Stimulated activated CD8-positive, alpha-beta memory T cell treated with anti-CD3 and anti-CD28 coated beads, Interleukin-15, amount 100 ng/mL, for 48 hours (primary cell): ENCODE measurements at places on chromosomes 2 and 18.

- no peak for DNase-seq
These were observed 251.6 kb upstream of the NCKAP5 start for GRCh38 chr2:133819906-133820305.

- DNase-seq = no peak
These were observed 9.0 kb upstream of the ATRAID start for GRCh38 chr2:27202854-27203253.

GRCh38 chr2:223916181-223916920 lies 28.8 kb downstream of the WDFY1 start:
- DNase-seq = no peak

DNA sequence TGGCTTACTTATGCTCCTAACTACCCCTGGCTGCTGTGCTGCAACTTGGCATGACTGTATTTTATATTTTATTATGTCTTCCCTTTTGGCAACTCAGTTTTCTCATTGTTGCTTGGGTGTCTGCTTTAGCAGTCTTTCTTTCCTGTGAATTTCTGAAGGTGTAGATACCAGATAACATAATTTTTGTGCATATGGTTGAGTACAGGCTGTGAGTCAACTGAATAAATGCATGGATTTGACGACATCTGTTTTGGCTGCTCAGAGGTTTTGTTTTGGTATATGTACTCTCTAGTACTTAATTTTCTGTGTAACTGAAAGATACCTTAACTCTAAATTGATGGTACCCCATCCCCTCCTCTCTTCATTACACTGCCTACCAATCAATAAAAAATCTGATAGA lies 303.1 kb downstream of the PTPRM start:
- DNase-seq = no peak

DNA sequence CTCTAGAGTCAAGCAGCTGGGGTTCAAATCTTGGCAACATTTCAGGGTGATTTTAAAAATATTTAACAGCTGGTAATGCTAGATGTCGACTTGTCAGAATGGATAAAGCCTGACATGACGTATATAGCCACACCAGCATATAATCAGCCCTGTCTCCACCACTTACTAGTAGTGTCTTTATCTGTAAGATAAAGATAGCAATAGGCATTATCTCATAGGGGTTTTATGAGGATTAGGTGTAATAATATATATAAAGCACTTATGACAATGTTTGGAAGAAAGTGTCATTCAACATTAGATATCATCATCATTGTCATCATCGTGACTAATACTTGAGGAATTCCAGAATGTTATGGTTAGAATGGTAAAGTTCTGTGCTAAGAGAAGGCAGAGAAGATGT lies 369.0 kb upstream of the CWC22 start:
- DNase-seq = no peak

DNA sequence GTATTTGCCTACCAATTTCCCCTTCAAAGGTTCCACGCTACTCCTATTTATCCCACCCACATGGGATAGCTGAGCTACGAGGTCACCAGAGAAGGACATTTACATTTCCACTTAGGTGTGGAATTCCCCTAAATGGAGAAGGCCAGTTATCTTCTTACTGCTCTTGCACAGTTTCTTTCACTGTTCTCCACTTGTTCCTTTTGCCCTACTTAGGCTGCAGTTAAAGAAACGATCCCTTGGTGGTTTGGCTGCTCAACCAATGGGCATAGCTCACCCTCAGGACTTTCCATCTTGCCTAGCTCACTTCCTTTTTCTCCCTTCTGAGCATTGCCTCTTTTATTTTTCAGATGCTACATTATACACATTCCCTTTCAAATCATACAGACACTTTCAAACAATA lies 11.2 kb upstream of the NABP1 start:
- no peak for DNase-seq

DNA sequence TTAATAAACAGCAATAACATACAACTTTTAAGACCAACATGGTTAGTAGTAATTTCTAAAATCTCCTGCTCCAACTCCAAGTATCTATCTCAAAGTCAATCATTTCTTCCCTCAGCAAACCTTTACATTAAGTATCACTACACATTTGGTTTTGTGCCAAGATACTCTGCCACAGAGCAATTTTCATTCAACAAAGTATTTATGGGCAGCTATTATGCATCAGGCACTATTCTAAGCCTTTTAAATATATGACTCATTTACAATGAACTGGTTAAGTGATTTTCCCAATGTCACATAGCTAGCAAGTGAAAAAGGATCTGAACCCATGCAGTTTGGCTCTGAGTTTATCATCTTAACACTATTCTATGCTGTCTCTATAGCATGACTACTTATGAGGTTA lies 264.3 kb downstream of the NOL4 start:
- no peak for DNase-seq

DNA sequence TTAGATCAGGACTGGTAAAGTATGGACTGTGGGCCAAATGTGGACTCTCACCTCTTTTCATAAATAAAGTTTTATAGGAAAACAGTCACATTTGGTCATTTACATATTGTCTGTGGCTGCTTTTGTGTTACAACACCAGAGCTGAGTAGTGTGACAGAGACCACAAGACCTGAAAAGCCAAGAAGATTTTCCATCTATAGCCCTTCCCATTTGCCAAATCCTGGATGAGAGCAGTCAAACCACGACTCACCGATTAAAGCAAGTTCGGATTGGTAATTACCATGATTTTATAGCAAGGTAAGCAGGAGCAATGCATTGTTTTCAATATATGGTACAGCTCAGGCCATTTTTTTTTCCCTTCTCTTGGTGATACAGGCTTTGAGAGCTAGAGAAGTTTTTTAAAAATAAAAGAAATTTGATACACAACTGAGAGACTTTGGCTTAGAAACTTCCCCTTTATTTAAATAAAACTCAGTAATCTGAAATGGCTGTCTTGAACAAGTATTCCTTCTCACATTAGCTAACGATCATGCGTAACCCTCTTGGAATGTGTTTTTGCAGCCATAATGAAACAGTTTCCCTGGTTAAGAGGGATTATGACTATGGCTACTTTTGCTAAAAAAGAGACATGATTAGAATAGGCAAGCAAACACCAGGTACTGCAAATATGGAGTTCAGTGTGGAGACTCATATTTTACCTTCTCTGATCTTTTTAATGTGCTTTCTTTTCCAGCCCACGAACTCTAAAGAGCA lies 9.5 kb upstream of the MALL start:
- no peak for DNase-seq

GRCh38 chr2:144521686-144522085 lies 1.8 kb upstream of the ZEB2 start:
- DNase-seq = no peak

GRCh38 chr2:108266218-108266617 lies 22.5 kb upstream of the SULT1C2 start:
- no peak for DNase-seq

DNA sequence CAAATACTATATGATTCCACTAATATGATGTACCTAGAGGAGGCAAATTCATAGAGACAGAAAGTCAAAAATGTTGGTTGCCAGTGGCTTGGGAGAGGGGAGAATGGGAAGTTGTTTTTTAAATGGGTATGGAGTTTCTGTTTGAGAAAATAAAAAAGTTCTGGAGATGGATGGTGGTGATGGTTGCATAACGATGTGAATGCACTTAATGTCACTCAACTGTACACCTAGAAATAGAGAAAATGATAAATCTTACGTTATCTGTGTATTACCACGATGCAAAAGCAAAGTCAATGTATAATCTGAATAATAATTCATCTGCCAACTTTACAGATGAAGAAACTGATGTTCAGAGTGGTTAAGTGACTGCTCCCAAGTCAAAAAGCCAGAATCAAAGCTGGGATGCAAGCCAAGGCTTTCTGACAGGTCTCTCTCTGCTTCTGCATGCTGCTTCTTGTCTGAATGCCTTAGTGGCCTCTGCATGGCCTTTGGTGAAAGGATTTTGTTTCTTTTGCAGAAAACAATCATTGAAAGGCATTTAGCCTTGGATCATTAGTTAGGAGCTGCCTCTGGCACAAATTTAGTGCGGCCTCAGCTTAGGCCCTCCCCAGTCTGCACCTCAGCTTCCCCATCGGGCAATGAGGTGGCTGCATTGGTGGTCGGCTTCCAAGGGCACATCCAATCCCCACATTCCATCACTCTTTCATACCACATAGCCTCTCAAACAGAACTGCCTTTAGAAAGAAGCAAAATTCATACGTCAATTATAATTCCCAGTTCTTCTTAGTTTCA lies 46.5 kb upstream of the MYCN start:
- no peak for DNase-seq

- no peak for DNase-seq
These were observed 34.0 kb downstream of the LBH start for GRCh38 chr2:30265052-30266015.

DNA sequence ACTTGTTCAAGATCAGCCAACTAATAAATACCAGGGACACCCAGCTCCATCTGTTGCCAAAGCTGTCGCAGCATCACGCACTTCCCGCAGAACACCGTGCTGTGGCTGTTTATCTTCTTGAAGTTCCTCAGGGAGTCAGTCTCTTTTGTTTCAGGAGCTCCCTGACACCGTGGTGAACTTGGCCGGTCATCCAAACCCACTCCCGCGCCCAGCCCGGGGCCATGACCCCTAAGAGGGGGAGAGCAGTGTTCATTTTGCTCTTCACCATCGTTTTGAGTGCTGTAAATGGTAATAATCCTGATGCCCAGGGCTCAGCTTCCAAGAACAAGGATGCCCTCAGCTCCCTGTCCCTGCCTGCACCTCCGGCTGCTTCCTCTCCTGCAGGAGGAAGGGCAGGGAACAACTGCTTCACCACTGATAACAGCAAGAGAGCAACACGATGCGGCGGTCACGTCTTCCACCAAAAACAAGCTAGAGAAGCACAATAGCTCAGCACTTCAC lies 131.4 kb downstream of the SEPTIN10 start:
- no peak for DNase-seq

DNA sequence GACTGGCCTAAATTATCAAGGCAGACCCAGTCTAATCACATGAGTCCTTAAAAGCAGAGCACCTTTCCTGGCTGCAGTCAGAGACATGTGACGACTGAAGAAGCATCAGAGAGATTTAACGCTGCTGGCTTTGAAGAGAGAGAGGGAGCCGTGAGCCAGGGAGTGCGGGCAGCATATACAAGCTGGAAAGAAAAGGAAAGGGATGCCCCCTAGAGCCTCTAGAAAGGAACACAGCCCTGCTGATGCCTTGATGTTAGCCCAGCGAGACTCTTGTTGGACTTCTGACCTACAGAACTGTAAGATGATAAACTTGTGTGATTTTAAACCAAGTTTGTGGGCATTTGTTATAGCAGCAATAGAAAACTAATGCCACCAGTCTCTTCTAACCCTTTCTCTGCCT lies 58.1 kb downstream of the HEATR5B start:
- DNase-seq = no peak

DNA sequence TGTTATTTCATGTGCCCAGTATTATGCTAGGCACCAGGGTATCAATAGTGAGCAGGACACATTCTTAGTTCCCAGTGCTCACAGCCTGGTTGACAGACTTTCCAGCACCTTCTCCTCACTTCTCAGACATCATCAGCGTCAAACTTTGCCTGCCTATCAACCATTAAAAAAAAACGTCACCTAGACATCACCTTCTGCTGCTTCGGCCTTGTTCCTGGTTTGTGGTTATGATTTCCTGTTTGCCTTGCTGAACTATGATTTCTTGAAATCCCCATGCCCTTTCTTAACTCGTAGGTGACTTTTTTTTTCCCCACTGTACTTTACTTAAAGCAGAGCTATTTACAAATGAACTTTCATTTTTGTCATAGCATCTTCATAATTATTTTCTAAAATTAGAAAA lies 60.4 kb upstream of the NABP1 start:
- no peak for DNase-seq

DNA sequence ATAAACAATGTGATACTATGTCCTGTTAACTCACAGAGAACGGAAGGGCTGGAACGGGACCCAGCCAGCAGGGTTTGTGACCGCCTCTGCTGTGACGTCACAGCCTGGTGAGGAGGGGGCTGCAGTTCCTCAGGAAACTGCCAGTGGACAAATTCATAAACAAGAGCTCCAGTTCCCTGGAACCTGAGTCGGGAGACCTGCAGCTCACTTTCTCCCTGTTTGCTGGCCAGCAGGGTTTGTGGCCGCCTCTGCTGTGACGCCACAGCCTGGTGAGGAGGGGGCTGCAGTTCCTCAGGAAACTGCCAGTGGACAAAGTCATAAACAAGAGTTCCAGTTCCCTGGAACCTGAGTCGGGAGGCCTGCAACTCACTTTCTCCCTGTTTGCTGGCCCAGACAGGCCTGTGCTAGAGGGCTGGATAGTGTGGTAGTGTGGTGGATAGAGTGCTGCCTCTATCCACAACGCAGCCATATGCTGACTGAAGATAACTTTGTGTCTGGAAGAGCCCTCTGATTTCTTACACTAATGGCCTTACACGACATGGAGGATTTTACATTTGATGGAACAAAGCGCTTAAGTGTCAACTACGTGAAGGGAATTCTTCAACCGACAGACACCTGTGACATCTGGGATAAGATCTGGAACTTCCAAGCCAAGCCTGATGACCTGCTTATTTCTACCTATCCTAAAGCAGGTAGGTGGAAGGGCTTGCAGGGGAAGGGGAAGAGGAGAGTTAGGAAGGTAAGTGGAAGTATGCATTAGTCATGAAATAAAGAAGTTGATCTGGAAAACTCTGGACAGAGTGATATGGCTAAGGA lies at the start of gene SULT1C4:
SULT1C4 (plus strand) TSS at position 140 of the 816 bp plus-strand sequence; CDS start at position 524, 384 bp downstream.
- no peak for DNase-seq

- DNase-seq = no peak
These were observed 213.2 kb downstream of the ANAPC1 start for GRCh38 chr2:111670776-111671175.

DNA sequence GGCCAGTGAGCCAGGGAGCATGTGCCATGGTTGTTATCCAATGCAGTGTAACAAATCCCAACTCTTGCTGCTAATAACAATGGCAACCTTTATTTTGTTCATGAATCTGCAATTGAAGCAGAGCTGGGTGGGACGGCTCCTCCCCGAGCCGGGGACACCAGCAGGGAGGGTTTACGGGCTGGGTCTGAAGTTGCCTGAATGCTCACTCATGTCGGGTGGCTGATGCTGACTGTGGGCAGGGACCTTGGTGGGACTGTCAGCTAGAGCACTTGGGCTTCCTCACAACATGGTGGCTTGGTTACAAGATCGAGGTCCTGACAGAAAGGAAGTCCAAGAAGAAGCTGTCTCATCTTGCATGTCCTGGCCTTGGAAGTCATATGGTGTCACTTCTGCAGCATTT lies 264.5 kb downstream of the NDUFA10 start:
- no peak for DNase-seq

- no peak for DNase-seq
These were observed 40.8 kb upstream of the CLASP1 start for GRCh38 chr2:121690095-121690494.

GRCh38 chr2:5236249-5236648 lies 455.9 kb upstream of the SOX11 start:
- DNase-seq = no peak

DNA sequence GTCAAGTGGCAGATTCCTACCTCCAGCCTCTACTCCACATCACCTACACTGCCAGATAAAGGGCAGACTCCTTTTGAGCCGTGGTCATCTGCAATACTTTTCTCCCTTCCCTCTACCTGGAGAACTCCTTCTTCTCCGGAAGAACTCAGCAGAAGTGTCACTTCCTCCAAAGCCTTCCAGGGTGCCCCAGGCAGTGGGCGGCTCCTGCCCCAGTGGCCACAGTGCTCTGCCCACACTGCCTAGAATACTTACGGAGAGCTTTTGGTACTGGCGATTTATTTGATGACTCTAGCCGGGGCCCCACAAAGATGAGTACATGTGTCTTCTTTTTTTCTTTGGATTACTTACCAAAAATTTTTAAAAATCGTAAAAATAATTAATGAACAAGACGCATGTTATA lies 39.7 kb downstream of the FOSL2 start:
- no peak for DNase-seq
